ENCODE measurements at places on chromosomes 13 and 19.

DNA sequence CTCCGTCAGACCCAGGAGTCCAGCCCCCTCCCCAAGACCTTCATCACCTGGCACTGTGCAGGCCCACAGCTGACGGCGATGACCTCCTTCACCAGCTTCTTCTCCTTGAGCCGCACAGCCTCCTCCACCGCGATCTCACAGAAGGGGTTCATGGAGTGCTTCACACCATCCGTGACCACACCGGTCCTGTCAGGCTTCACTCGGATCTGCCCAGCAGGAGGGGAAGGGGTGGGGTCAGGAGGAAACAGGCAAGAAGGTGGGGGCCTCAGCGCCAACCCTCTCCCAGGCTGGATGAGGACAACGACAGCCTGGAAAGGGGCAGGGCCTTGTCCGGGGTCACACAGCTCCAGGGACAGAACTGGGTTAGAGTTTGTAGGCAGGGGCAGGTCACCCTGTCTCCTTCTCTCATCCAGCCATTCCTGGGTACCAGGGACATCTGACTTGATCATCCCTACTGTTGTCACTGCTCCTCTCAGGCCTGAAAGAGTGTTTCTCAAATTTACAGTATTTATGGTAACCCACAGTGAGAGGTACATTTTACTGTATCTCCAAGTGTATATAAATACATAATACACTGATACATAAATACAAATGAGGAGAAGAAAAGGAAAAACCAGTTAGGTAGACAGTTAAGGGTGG, 12.0 kb downstream of the ETFB start:
- DNase-seq, result no peak

DNA sequence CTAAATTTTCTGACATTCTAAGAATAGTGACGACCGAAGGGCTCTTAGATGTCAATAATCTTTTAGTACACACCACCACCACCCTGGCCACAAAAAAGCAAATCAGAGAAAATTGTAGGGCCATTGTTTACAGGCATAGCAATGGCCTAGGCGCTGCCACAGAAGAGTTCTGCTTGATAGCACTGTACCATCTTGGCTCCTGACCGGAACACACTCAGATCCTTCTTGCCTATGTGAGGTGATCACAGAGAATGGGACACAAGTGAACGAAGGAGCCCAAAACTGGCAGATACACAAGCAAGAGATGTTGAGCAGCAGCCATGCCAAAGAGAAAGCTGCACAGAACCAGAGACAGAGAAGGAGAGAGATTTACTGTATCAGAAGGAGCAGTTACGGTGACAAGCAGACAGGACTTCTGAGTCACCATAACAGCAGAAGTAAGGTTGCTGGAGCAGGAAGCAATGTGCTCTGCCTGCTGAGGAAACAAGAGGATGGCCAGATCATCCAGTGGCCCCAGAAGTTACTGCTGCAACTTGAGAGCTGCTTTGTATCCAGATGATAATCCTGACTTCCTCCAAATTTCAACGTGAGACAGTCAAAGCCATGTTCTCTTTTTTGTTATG, 105.2 kb downstream of the SLITRK6 start:
- no peak for DNase-seq

DNA sequence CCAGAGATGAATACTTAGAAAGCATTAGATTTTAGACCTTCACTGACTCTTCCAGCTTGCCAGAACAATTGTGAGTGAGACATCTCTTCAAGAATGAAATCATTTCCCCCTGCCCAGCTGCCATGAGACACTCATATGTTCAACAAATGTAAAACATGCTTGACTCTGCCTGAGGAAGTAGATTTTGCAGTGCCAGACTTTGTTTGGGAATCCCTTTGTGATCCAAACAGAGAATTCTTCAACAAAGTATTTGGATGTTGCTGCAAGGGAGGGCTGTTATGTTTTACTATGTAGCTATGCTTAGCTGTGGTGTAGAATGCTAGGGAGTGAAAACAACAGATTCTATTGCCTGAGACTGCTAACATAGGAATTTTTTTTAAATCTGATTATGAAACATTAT, 416.4 kb downstream of the DCT start:
- no peak for DNase-seq

DNA sequence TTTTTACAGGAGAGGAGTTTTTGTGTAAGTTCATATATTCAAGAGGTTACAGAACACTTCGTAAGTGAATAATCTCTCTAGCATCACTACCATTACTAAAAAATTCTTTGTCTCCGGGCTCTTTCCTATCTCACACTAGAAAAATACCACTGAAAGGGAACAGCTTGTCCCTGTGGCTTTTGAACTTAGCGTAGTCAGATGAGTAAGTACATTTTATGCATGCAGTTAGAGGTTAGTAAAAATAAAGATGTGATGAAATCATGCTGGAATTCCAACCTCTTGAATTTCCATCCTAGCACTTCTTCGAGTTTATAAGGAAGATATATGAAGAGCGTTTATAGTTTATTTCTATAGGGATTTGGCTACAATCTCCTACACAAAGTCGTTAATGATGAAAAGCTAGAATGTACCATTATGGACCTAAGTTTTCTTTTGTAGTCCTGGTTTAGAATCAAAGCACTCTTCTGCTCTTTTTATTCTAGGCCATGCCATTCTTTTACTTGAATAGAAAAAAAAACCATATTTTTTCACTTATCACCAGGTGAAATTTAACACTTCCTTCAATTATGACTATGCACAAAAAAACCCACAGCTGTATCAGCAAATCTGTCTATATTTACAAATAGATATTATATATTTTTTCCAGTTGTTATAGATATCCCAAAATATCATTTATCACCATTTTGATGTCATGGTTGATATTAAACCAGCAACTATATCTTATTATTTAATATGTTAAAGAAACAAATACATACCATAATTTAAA, 139.9 kb upstream of the PCDH9 start:
- no peak for DNase-seq

GRCh38 chr13:52975969-52976368, 52.6 kb upstream of the OLFM4 start:
- no peak for DNase-seq

GRCh38 chr19:58182577-58182988, 278 bp upstream of the ZNF274 start:
- no peak for DNase-seq

DNA sequence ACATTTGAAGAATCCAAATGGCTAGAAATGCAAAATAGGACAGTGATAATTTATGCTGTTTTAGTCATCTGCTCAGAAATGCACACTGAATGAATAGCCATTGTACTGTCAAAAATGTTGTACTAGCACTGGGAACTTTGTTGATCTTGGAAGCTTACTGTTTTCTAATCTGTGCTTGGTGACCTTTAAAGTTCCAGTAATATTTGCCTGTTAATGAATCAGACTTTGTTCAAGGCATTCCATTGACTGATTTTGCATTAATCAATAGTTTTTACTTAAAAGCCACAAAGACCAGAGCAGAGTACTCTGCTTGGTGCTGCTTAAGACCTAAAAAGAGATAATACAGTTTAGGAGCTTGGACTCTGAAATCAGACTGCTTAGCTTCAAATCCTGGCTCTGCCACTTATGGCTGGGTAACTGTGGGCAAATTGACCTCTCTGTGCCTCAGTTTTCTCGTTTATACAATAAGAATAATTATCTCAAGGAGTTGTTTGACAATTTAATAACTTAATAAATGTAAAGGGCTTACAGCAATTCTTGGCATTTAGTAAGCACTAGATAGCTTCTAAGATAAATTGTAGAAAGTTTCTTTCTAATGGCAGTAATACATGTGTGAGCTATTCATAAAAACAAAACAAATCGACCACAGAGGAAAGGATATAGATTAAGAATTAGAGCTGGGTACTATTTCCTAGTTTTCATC, 4.6 kb upstream of the SLAIN1 start:
- no peak for DNase-seq

DNA sequence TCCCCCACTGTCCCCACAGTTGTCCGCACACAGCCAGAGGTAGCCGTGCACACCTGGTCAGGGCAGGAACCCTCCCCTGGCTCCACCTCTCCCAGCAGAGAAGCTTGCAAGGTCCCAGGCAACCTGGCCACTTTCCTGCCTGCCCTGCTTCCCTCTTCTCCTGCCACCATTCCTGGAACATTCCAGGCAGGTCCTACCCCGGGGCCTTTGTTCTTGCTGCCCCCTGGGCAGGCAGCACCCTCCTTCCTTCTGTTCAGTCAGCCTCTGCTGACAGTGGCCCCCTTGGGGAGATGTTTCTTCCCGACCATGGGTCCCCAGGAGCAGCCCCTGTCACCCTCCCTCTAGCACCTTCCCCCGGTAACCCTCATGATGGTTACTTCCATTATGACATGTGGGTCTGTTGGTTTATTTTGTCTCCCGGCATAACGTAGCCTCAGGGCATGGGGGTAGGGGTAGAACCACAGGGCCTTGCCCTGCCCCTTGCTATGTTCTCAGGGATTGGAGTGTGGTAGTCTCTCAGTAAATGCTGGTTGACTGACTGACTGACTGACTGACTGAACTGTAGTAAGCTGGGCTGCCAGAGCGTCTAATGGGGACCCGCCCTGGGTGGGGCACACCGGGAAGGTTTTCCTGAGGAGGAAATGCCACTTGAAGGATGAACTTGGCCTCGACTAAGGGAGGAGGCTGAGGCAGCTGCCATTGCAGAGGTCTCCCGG, 10.8 kb downstream of the PAK4 start:
- DNase-seq, result no peak

GRCh38 chr19:35843676-35844481, 8.4 kb downstream of the NPHS1 start:
- no peak for DNase-seq

DNA sequence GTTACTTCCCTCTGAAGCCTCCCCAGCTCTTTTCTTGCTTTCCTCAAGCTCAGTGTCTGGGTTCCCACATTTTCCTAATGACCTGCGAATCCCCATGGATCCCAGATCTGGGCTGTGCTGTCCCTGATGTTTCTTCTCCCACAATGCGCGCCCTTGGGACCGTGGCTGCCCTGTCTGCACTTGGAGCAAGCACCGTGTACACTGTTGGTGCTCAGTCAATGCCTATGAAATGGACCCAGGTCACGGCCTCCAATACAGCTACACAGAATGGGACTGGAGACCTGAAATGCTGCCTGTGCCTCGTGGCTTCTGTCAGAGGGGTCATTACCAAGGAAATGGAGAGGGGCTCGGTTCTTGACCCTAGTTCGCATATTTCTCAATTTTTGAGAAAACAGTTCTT, 160.1 kb upstream of the SOX1 start:
- DNase-seq, result no peak

DNA sequence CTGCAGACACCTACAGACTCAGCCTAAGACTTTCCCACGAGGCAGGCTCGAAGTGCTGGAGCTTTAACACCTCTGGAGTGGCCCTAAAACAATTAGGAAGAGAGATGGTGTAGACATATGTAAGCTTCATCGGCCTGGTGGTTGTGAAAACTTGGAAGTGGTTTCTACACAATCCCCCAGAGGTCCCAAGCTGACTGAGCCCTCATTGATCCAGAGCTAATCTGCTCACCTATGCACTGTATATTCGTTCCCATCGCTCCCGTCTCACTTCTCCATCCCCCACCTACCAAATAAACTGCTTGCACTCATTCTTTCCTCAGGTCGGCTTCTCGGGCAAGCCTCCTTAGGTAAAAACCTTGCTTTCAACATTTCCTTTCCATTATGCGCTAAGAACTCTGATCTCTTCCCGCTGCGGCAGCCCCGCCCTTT, 767 bp upstream of the ZNF793 start:
- DNase-seq, result no peak

- DNase-seq, result no peak
Measured at GRCh38 chr13:81275666-81276258, 934.8 kb upstream of the SPRY2 start.

GRCh38 chr13:94608586-94608985, 6.9 kb downstream of the GPR180 start:
- no peak for DNase-seq

DNA sequence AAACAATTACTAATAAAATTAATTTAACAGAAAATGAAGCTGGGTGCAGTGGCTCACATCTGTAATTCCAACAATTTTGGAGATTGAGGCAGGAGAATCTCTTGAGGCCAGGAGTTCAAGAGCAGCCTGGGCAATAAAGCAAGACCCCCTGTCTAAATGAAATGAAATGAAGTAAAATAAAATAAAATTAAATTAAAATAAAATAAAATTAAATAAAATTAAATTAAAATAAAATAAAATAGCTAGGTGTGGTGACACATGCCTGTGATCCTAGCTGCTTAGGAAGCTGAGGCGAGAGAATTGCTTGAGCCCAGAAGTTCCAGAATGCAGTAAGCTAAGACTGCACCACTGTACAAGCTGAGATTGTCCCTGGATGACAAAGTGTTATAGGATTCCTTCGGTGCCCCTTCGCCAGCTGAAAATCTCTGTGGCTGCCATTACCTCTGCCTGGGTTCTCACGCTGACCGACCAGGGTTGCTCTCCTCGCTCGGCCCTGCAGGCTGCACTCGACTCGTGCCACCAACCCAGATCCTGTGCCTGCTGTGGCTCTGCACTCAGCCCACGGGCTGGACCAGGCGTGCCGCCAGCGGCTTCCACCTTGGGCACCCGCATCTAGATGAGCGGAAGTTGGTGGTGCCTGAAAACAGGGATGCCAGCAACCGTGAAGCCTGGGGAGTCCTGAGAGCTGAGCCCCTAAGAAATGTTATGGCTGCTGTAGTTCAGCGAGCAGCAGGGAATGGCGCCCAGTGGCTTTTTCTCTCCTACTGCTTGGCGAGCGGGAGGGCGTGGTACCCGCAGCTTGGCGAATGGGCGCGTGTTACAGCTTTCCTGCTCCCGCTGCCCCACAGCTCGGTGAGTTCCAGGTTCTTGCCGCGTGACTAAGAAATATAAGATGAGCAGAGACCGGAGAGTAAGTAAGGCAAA, 539.2 kb upstream of the PCDH9 start:
- no peak for DNase-seq

DNA sequence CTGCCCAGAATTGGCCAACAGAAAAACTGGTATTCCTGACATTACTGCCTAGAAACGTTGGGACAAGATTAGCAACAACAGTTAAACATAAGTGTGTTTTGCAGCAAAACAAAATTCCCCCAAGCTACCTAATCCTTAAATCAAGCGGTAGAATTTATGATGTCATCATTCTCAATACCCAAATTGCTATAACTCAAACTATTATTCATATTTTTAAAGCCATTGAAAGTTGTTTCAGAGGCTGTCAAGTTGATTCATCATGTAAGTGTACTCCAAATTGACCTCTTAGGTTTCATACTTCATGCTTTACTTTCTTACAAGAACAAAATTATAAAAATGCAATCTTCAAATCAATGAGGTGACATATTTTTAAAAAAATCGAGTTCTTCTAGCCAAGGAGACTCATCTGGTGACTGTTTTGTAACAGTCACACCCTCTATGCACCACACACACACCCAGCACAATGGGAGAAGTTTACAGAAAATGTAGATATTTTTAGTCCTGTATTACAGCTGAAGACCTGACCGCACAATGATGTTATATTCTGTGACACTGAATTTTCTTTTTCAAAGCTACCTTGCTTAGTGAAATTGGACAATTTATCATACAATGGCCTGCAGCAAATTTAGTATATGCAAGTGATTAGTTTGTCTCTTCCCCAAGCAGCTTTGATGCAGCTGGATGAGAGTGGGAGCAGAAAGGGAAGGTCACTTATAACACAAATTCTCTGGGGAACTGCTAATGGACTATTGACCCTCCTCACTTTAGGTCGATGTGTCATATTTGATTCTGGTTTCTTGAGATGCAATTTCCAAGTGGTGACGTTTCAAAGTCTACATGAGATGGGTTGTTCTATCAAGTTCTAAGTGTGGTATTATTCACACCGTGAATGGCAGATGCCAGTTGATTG, 345.3 kb upstream of the OBI1 start:
- DNase-seq, result no peak

Measured in activated CD8-positive, alpha-beta memory T cell treated with anti-CD3 and anti-CD28 coated beads for 1 hour (primary cell).